ENCODE measurements at places on chromosomes 1 and 21. TPM values are rescaled to one million over a fixed set of nuclear protein-coding genes. Genes with fewer than 3 reads are reported as not detected.

Gene GALE
- 39.9 TPM for polyA plus RNA-seq

Gene PRDM16
- polyA plus RNA-seq = 0.02 TPM

Gene RGSL1
- polyA plus RNA-seq = not detected

Gene DNTTIP2
- polyA plus RNA-seq = 14.2 TPM

Gene GRIK3
- polyA plus RNA-seq = not detected

Gene TMEM183A
- polyA plus RNA-seq = 56.8 TPM

Gene RIIAD1
- not detected for polyA plus RNA-seq

Gene ENAH
- 61.3 TPM for polyA plus RNA-seq

Gene PTPN7
- polyA plus RNA-seq = not detected

Gene S100A5
- 0.55 TPM for polyA plus RNA-seq

Gene ATP6V1G3
- polyA plus RNA-seq = not detected

Gene UBR4
- polyA plus RNA-seq = 121 TPM

Gene OR2T29
- polyA plus RNA-seq = not detected

Gene GCSAML
- not detected for polyA plus RNA-seq

Gene OR2L3
- not detected for polyA plus RNA-seq

Gene HES5
- polyA plus RNA-seq = not detected

Gene RASSF5
- 1.1 TPM for polyA plus RNA-seq

Gene LAMB3
- polyA plus RNA-seq = 2.1 TPM

Gene HPCAL4
- polyA plus RNA-seq = not detected

Gene FNDC10
- polyA plus RNA-seq = 7.6 TPM

Gene MPL
- polyA plus RNA-seq = 0.12 TPM

Gene MYOCOS
- polyA plus RNA-seq = not detected

Gene HUNK
- polyA plus RNA-seq = 1.0 TPM

Gene S100B
- polyA plus RNA-seq = 0.26 TPM

Gene KIAA0319L
- 33.9 TPM for polyA plus RNA-seq
